ENCODE measurements at places on chromosomes 12 and 14. TPM values are rescaled to one million over a fixed set of nuclear protein-coding genes. Genes with fewer than 3 reads are reported as not detected.

TSHR gene
- not detected for total RNA-seq

- no peak for DNase-seq
Observed at GRCh38 chr12:104083769-104084475, 19.6 kb downstream of the HCFC2 start.

- no peak for DNase-seq
Observed at GRCh38 chr12:46442239-46442638, 69.7 kb upstream of the SLC38A2 start.

DNA sequence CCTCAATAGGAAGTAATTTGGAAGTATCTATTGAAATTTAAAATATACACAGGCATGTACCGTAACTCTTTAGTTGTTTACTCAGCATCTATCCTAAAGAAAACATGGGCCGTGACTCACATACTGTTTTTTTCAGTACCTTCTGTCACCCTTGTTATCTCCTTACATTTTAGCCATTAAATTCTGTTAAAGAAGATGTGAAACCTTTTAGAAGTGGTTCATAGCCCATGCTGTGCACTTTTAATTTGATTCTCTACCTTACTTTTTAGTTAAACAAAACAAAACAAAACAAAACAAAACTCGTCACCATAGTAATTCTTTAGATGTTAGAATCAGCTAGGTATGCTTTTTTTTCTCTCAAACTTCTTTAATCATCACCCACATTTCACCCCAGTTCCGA is 494.4 kb upstream of the RGS6 start:
- DNase-seq = no peak

GPHN gene
- total RNA-seq = 17.5 TPM

TMEM263 gene
- 44.4 TPM for total RNA-seq

LACRT gene
- not detected for total RNA-seq

DNA sequence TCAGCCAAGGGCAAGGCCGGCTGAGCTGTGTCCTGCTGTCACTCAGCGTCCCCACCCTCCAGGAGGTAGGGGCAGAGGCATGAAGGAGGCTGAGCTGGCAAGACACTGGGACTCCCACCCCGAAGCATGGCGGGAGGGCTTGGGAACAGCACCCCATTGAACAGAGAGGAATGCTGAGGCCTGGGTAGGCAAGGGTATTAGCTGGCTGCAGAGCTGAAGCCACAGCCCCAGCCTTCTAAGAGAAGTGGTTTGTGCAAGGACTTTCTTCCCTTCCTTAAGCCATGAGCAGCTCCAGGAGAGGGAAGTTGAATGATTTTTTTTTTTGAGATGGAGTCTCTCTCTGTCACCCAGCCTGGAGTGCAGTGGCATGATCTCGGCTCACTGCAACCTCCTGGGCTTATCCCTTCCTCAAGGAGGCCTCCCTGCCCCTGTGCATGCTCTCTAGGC is 6.6 kb upstream of the CFAP73 start:
- no peak for DNase-seq

GRCh38 chr14:71060274-71060673 is 153.0 kb downstream of the PCNX1 start:
- no peak for DNase-seq

DNA sequence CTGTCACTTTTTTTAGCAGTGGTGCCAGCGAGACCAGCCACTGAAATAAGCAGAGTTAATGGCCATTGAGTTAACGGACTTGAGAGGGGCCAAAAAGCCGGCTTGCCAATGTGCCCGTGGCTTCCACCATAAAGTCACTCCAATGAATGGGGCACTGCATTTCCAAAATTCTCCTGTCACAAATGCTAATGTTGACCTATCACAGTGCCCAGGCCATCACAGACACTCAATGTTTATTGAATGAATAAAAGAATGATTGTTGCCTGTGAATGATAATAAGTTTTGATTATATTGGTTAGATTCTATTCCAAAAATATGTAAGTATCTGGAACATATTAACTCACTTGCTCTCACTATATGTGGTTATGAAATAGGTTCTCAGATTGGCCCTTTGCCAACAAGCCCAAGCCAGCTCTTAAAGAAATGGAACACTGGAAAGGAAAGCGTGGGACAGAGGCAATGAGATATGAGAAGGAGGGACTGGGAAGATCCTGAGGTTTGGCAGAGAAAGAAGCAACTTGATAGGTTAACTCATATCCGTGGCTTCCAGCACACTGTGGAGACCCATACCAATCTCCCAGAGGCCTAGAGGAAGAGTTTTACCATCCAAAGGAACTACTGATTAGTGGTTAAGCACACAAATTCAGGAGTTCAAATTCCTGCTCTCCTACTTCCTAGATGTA is 108.7 kb downstream of the BTG1 start:
- no peak for DNase-seq

DNA sequence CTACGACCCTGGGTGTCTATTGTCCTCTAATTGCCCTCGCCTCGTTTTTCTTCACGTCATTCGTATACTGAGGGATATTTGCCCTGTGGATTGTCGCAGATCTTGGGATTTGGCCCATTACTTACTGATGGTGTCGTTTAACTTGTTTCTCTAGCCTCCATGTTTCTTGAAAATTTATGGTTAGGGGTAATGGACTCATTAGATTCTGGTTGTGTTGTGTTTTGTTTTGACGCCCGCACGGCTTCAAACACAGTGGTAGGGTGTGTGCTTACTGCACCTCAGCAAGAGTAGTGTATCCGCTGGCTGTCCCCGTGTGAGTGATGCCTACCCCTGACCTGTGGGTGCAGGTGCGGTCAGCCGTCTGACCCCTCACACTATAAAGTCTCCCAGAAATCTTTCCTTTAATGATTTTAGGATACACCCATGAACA is 874 bp upstream of the RNU6-8 start:
- no peak for DNase-seq

GRCh38 chr14:85856430-85856829 is 326.5 kb downstream of the FLRT2 start:
- DNase-seq = peak; percentile 8

CYP27B1 gene
- 5.4 TPM for total RNA-seq

- DNase-seq = no peak
Observed at GRCh38 chr12:53050426-53051057, 677 bp downstream of the TNS2 start.

DNA sequence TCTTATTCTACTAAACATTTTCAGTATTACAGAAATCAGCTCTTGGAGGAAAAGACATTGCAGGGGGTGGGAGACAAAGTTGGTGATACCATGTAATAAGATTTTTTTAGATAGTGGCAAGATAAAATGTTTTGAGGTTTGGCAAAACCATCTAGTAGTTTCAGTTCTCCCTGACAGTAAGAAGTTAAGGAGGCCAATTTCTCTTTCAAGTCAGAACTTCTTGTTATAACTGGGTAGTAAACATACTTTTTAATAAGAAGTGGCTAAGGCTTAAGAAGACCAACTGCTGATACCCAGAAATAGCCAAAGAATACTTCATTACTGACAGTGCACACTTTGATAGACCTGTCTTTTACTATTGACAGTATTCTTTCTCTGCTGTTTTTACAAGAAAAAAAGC is 452.3 kb downstream of the DIO2 start:
- no peak for DNase-seq

DNA sequence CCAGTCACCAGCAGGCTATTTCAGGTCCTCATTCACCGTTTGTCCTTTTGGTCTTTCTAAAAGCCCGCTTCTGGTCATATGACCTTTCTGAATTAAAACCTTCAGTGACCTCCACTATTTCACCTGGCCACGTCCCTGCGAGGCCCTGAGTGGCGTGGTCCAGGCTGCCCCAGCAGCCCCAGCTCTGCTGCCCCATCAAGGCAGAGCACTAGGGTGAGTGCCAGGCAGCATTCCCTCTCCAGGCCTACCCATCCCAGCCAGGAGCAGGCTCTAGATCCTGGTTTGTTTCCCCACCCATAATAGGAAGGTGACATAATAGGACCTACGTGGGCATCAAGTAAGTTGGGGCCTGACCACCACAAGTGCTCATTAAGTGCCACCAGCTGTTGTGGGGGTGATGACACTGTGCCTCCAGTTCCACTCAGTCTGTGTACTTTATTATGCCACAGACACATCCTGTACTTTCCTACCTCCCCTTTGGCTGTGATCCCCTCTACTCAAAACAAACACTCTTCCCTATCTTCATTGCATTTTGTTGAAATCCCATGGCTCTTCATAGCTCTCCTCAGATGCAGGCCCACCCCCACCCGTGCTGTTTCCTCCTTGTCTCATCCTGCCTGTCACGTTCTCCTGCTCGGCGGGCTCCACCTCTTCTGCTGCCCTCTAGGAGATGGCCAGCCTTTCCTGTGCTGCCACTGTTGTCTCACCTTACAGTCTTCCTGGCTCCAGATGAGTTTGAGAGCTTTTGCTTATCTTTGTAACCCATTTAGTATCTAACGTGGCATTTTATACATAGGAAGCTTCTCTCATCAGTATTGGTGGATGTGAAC is 21.4 kb downstream of the CKB start:
- no peak for DNase-seq

DNA sequence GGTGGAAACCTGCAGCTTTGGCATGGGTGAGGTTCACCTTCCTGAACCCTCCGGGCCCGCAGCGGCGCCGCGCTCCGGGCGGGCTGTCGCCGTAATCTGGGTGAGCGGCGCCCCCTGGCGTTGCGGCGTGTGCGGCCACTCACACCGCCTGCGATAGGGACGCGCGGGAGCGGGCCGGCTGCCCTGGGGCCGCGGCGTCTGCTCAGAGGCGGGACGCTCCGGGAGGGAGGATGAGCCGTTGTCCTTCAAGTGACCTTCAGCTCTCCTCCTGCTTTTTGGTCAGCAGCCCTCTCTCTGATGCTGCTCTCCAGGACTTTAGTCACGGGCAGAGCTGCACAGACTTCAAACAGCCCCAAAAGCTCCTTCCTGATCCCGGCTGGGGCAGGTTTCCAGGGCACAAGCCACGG is 211.7 kb upstream of the FKBP4 start:
- peak; percentile 22 for DNase-seq

NRL gene
- total RNA-seq = 1.4 TPM
